ENCODE measurements at places on chromosomes 5 and 9. TPM values are rescaled to one million over a fixed set of nuclear protein-coding genes. Genes with fewer than 3 reads are reported as not detected.

PHYHD1 gene
- not detected for polyA plus RNA-seq

GRCh38 chr5:153276151-153276550 is 214.3 kb upstream of the GRIA1 start:
- no peak for DNase-seq

GRCh38 chr5:113378959-113379541 is 55.7 kb downstream of the TSSK1B start:
- DNase-seq, result peak; percentile 69

CNTRL gene
- polyA plus RNA-seq, result 3.6 TPM

DNA sequence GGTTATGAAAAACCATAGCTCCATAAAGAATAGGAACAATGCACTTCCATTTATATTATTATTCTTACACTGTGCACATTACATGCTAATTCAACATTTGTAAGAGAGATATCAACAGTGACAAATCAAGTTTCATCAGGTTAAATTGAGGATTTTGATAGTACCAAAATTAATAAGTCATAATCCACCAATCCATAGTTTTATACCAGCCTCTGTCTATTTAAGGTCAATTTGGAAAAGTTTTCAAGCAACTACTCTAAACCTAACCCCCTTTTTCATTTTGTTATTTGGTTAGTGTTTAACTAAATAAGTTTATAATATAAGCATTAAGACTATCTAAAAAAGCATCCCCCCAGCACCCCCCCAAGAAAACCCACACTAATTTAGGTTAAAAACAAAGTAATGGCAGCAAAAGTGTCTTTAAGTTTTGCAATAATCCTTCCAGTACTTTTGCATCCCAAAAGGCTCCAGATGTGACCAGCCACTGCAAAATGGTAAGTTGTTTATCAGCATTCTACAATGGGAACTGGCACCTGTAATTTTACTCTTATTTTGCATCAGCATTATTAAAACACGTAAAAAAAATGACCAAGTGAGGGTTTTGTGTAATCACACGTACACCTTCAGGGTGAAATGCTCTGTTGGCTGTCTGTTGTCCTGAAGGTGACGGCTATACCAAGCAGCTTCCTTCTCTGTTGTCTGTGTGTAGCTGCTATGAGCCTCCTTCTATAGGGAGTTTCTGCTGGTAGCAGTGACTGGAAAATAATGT is 36.8 kb upstream of the SSBP2 start:
- no peak for DNase-seq

SPAAR gene
- 0.11 TPM for polyA plus RNA-seq

DNA sequence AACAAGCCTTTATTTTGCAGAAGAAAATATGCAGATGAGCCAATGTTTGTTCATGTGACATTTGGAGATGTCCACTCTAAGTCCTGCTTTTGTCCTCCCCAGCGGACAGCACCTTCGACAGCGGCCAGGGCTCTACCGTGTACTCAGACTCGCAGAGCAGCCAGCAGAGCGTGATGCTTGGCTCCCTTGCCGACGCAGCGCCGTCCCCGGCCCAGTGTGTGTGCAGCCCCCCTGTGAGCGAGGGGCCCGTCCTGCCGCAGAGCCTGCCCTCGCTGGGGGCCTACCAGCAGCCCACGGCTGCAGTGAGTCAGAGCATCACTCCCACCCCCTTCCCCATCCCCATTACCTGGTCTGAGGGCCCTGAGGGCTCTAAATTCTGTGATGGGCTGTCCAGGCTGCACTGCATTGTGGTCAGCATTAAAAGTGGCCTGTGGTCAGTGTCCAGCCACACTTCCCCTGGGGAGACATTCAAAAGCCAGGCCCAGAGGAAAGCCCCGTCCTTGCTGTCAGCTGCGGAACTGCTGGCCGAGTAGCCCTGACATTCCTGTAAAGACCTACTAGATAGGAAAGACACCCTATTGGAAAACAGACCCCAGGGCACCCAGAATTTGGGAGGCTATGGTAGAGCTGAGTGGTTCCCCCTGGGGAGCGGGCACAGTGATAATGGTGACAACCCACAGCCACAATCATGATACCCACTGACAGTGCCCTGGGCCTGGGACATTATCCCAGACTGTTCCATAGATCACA is 69.0 kb downstream of the WNK2 start:
- no peak for DNase-seq

CDC25C gene
- 5.2 TPM for polyA plus RNA-seq

DNA sequence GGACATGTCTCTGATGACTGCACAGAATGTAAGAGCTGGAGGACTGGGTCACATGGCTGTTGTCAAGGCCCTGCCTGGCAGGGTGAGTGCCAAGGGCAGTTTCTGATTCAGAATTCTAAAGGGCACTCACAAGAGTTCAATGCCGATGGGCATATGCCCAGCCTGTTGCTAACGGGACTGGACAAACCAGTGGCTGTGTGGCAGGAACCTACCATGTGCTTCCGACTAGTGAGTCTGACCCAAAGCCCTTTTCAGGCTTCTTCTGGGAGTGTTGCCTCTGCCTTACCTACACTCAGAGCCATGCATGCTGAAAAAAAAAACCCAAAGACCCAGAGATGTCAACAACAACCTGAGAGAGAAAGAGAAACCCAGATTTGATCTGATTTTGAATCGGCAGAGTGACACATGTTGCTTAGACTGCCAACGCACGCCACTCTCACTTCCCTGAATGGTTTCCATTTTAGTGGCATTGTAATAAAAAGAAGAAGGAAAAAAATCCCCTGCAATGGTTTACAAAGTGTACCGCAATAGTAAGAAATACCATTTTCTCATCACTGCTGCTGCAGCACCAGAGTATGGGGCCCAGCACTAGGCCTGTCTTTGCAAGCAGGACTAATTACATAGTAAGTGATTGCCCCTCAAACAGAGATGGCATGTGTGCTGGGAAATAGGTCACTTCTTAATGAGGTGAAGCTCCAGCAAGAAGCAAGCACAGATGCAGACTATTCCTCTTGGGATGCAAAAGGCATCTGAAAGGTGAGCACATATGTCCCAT is 194.3 kb downstream of the PALM2AKAP2 start:
- DNase-seq, result no peak

SPINK4 gene
- not detected for polyA plus RNA-seq

- DNase-seq, result no peak
These were observed 220.2 kb downstream of the EFNA5 start for GRCh38 chr5:107450531-107450930.

STING1 gene
- polyA plus RNA-seq, result 98.4 TPM

DBH gene
- 1.2 TPM for polyA plus RNA-seq

DNA sequence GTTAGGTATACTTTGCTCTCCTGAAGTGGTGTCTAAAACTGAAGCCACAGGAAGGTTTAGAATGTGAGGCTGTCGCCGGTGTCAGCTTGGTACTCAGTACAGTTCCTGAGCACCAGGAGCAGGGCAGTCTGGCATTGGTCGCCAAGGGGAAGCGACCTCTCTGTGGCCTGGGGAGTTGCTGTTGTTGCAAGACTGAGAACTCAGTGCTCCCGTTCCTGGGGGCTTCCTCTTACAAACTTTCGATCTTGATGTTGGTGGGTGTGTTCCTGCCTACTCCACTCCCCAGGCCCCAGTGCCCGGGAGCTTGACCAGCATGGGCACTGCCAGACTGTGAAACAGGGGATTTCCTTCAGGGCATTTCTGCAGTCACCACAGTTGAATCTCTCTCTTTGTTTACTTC is 52.4 kb upstream of the PPARGC1B start:
- DNase-seq, result no peak

DNA sequence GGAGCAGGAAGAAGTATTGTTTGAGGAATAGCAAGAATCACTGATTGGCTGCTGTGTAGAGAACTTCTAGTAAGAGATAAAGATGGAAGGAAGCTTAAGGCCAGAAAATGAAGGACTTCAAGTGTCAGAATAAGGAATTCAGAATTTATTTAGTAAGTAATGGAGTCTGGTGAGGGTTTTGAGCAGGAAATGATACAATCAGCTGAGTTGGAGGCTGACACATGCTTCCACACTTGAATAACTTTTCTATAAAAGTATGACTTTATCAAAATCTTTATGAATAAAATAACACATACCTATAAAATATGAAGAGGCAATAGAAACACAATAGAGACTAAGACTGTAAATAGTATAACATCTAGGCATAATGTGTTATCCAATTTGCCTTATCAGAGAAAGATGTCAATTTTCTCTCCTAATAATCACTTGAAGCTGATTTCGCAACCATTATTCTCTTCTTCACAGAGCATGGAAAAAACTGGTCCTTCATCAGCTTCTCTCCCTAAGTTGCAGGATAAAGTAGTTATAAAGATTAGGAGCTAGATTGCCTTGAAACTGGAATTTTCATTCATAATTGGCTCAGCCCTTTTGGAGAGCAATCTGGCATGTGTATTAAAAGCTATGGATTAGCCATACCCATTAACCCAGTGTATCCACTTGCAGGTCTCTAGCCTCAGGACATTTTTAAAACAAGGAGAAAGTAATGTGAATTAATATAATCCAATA is 143.4 kb downstream of the ZNF608 start:
- DNase-seq, result peak; percentile 52

DNA sequence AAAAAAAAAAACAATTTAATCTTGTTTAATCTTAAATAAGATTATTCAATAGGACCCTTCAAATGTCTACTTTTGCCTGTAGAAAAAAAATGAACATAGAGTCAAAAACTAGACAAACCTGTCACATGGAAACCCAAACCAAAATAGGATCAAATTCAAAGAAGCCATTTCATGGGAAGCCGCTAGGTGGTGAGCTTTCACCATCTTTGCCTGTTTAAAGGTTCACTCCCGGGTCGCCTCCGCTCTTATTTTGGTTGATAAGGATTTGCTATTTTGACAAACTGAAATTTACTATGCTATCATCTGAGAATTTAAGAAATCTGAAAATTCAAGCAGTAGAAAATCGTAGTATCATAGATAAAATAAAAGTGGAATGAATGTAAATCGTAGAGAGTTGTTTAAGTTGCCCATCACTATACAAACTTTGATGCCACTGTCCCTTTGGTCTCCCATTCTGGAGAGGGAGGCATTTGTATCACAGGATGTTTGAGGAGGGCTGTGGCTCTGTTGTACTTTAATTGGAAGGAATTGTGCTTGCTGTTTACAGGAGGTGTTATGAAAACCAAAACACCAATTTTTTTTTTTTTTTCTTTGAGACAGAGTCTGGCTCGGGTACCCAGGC is 43.5 kb upstream of the DNAH5 start:
- DNase-seq, result peak; percentile 73

- no peak for DNase-seq
These were observed 145.7 kb downstream of the TLE1 start for GRCh38 chr9:81543695-81544094.

DNA sequence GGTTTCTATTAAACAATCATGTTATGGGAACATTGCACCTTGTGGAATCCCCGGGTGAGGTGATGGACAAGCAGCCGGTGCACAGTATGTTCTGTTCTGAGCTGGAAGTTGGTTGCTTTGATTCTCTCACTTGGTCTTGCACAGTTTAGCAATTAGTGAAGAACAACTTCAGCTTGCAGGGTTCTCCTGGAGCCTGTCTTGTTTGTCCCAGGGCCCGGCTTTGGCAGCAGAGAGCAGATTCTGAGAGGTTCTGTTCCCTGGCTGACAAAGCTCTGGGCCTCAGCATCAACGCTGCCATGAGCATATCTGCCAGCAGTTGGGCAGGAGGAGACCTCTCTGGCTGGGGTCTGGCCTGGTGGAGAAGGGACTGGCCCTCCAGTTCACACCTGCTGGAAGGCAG is 16.9 kb downstream of the GADD45G start:
- DNase-seq, result no peak

GRCh38 chr9:81499021-81499454 is 190.3 kb downstream of the TLE1 start:
- DNase-seq, result no peak

CCNI2 gene
- polyA plus RNA-seq, result 0.34 TPM

GRCh38 chr9:4548811-4549725 is 58.8 kb downstream of the SLC1A1 start:
- peak; percentile 16 for DNase-seq

DNA sequence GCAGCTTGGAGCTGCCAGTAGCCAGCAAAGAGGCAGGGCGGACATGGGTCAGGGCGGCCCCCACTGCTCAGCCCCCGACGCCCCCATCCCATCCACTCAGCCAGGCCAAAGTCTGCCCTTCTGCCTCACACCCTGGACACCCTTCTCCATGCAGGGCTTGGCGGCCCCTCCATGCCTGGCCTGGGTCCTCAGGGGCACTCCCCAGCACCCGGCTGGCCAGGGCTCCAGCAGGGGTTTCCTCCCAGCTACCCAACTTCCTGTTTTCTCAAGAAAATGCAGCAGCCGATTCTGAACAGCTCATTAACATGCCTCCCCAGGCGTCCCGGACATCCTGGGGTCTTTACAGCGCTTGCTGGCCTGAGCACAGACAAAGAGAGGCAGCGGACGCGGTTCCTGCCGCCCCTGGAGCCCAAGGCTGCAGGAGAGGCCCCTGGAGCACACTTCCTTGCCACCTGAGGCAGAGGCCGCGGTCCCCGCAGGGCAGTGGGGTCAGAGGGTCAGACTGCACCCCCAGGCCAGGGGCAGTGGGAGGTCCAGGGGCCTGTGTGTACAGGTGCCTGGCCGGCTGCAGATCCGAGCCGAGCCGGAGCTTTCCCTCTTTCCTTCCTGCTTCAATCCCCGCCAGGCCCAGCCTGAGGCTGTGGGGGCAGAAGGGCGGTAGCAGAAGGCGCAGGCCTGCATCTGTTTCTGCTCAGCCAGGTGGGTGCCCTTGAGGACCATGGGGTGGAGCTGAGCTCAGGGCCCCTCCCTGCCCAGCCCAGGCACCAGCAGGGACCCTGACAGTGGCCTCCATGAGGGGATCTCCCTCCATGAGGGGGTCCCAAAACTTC is 18.7 kb upstream of the NRARP start:
- peak; percentile 42 for DNase-seq

SLC1A1 gene
- polyA plus RNA-seq, result 0.23 TPM

EIF4E1B gene
- not detected for polyA plus RNA-seq

- no peak for DNase-seq
These were observed 42.3 kb downstream of the PLPP1 start for GRCh38 chr5:55492449-55492848.

DNA sequence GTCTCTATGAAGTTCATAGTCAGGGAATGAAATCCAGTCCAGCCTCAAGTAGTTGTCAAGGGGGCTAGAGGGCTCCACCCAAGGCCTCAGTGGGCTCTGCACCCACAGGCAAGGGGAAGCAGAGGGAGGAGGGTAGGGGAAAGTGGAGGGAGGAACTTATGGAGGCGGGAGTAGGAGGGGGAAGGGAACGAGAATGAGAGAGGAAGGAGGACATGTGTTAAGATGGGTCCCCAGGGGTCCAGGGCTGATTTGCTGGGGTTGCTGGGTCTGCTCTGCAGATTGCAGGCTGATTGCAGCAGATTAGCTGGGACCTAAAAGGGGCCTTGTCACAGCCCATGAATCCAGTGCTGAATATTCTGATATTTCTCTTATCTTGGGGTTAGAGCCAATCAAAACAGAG is 166.9 kb upstream of the IL12B start:
- DNase-seq, result peak; percentile 4

DNA sequence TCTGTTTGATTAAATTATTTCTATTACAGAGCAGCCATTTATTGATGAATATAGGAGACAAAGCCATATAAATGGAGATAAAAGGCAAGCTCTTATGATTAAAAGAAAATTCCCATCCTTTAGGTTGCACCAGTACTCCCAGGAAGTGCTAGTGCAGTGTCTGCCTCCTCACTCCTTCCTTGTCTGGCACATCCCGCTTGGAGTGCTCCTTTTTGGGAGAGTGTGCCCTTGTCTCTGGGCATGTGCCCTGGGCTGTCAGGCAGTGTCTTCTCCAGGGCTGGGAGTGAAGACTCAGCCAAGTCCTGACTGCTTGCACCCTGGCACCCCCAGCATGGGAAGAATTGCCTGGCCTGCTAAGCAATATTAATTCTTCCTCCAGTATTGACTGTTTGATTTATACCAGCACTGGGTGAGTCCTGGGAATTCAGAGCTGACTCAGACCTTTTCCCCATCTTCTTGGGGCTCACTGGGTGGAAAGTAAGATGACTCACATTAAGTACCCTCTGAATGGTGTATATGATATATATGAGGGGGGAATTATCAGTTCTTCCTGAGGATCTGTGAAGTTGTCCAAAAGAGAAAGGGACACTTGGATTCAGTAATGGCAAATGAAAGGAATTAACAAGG is 62.1 kb downstream of the ZSWIM6 start:
- no peak for DNase-seq
